NCI-H2171 (cell line): ENCODE measurements at places on chromosomes 16 and 17.

- no peak for DNase-seq
These were observed 4.7 kb downstream of the ZDHHC7 start for GRCh38 chr16:85006639-85007038.

DNA sequence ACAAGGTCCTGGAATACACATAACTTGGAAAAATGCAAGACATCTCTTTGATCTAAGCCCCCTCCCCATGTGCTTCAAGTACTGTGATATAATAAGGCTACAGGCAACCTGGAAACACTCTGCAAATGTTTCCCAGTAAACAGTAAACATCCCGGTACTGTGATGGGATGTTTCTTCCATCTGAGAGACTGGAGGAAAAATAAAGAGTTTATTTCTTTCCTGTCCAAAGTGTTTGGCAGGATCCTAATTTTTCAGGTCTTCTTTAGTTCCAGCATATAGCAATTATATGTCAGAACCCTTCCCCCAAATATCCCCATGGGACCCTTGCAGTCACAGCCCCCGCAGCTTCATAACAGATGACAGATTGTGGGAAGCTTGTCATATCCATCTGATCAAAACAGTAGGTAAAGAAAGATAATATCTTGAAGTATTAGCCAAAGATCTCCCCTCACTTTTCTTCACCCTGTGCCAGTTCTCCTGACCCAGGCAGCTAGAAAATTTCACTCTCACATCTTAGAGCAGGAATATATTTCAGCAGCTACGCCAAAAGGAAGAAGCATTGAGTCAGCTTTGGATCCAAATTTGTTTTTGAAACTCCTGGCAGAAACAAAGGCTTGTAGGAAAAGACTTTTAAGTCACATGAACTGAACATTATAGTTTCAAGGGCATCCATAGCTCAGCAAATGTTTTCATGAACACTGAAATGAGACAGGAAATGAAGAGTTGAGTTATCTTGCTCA, 141.3 kb downstream of the HS3ST3A1 start:
- DNase-seq = no peak

DNA sequence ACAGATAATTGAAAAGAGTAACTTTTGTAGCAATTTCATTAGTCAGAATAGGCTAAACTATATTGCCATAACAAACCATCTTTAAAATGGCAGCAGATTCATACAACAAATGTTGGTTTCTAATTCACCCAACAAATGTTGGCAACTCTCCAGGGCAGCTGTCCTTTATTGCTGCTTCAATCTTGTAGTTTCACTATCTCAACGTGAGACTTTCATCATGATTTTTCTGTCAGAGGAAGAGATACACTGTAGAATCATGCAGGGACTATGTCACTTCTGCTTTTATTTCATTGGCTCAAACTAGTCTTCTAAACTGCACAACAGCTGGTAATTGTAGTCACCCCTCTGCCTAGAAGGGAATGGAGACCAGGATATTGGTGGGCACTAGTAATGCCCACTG, 174.2 kb downstream of the TANC2 start:
- DNase-seq = peak; percentile 42

DNA sequence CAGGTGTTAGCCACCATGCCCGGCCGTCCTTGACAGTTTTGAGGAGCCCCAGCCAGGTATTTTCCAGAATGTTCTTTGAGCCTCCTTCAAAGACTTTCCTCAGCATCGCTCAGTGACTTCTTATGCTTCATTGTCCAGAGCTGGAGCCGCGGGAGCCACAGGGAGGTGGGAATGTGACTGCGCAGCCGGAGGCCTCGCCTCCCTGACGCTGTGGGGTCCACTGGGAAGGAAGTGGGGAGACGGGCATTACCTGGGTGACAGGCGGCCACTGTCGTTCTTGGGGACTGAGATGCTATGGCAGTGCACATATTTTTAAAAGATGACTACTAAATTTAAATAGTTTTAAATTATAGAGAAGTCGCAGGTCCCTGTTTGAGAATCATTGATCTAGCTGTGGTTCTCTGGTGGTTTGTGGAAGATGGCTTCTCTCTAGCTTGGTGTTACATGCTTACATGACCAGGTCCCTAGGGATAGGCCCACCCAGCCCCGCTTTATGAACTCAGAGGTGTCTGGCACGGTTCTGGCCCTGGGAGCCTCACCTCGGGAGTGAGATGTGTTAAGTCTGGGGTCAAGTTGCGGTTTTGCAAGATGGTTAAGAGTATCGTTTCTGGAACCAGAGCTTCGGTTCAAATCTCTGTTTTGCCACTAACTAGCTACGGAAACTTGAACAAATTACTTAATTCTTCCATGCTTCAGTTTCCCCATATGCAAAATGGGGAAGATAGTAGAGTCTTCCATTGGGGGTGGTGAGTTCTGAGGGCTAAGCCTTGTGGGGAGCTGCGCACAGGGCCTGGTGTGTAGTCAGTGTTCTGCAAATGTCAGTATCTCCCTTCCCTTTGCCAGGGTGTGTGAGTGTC, 53.0 kb downstream of the ATP2C2 start:
- no peak for DNase-seq

- no peak for DNase-seq
These were observed 1.1 kb downstream of the ZFHX3 start for GRCh38 chr16:73046849-73047214.

DNA sequence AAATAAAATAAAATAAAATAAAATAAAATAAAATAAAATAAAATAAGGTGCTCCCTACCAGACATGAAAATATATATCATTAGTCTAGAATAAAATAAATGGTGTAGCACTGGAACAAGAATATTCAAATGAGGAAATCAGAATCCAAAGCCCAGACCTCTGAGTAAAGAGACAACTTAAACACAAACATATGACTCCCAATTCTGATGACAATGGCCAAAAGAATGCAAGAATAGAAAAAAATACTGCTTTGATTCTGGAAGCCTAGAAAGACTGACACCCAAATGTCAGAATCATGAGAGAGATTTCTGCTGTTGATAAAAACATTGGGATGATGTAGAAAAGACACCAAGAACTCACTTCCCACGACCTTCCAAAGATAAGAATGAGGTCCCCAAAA, 27.9 kb downstream of the MYOCD start:
- no peak for DNase-seq

- DNase-seq = no peak
These were observed 472.8 kb downstream of the MAF start for GRCh38 chr16:79127766-79128165.
